ENCODE measurements at places on chromosomes 5 and 9.

- DNase-seq = no peak
Measured at GRCh38 chr9:90727488-90727887, 74.1 kb upstream of the SYK start.

- DNase-seq = no peak
Measured at GRCh38 chr9:113221800-113222481, 597 bp downstream of the SLC31A1 start.

- no peak for DNase-seq
Measured at GRCh38 chr5:15993919-15994318, 185.7 kb downstream of the MARCHF11 start.

DNA sequence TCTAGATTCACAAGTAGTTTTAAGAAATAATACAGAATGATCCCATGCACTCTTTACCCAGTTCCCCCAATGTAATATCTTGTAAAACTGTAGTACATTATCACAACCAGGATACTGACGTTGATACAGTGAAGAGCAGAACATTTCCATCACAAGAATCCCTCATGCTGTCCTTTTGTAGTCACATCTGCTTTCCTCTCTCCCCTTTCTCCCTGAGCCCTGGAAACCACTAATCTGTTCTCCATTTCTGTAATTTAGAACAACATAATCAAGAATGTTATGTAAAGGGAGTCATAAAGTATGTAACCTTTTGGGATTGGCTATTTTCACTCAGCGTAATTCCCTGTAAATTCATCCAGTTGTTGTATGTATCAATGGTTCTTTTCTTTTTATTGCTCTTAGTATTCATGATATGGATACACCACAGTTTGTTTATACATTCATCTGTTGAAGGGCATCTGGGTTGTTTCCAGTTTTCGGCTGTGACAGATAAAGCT, 61.1 kb downstream of the ERCC6L2 start:
- DNase-seq = no peak

- no peak for DNase-seq
Measured at GRCh38 chr5:445591-445990, 2.6 kb downstream of the EXOC3 start.

DNA sequence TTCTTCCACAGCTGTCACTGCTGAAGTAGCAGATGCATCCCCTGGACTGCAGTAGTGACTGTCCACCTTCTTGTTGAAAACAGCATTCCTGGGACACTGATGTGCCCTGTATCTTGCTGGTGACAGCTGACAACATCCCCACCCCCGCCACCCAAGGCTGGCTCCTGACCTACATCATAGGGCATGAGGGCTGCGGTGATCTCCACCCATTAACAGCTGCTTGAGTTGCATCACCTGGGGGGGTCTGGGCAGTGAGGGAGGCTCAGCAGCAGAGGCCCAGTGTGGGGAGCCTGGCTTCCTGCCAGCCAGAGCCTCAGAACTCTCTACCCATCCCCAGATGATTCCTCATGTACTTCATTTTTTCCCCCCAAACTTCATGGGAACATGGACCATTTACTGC, 4.1 kb downstream of the PRUNE2 start:
- DNase-seq = no peak

- DNase-seq = no peak
Measured at GRCh38 chr9:99351647-99352046, 129.6 kb downstream of the SEC61B start.

DNA sequence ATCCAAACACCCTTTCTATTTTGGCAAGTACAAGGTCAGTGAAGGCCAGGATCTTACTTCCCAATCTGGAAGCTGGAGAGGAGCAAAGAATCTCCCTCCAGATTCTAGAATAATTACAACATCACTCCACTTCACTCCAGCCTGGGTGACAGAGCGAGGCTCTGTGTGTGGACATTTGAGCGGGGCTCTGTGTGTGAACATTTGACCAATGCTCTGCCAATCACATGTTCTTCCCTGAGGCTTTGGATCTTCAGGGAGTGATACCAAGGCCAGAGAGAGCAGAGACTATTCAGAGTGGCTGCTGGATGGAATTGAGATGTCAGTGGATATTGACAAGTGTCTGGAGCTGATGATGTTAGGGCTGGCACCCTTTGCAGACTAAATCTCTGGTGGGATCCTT, 24.7 kb upstream of the ANKRD34B start:
- DNase-seq = no peak

- DNase-seq = no peak
Measured at GRCh38 chr9:85703398-85703797, 38.4 kb downstream of the AGTPBP1 start.

DNA sequence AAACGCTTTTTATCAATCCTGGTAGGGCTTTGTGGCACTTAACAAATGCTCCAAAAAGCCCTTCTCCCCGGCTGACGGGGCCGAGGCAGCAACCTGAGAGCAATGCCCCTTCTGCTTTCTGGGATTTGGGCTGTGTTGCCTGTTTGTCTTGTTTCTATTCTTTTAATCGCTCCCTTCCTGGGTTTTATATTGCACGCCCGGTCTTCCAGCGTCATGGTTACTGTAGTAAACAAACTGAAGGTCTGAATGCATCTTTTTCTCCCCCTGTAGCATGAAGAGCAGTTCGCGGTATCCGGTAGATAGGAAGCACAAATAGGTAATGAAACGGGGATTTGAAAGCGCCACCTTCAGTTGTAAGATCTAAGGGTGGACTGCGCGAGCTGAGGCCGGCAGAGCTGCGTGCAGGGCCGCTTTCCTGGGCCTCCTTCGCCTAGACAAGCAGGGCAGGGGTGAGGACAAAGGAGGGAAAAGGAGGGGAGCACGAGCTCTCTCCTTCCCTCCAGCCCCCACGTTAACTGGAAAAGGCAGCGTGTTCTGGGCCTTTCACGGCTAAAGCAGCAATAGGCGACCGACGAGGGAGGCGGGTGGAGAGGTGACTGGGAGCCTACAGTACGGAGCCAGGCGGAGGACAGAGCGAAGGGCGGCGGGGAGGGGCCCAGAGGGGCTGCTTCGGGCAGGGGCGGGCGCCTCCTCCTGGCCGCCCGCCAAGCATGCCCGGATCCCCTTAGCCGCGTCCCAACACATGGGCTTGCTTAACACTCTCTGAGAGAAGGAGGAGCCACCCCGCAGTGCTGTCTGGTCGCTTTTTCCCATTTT, 49.3 kb upstream of the ZNF366 start:
- peak; percentile 32 for DNase-seq

- no peak for DNase-seq
Measured at GRCh38 chr9:96478829-96479371, 28.9 kb downstream of the HABP4 start.

DNA sequence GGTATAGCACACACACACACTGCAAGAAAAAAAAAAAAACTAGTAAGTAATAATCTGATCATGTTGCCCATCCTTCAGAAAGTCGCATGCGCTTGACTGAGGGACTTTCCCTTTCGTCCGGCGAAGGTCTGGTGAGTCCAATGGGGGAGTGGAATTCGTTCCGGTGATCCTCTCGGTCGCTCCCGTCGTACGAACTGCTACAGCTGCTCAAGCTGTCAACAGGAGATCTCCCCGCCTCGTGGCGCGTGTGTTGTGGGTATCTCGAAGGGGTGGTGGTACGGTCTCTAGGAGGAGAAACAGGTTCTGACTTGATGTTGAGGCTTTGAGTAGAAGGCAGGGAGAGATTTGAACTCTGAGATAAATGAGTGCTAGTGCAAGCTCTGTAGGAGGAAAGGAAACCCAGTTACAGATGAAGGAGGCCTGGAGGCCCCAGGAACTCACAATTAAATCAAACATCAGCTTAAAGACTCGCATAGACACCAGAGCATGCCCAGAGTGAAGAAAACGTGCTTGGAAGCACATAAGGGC, 160.4 kb downstream of the MEF2C start:
- no peak for DNase-seq

- DNase-seq = no peak
Measured at GRCh38 chr5:155270725-155271124, 257.2 kb downstream of the KIF4B start.

GRCh38 chr9:77420641-77421040, 227.5 kb downstream of the GNA14 start:
- no peak for DNase-seq

DNA sequence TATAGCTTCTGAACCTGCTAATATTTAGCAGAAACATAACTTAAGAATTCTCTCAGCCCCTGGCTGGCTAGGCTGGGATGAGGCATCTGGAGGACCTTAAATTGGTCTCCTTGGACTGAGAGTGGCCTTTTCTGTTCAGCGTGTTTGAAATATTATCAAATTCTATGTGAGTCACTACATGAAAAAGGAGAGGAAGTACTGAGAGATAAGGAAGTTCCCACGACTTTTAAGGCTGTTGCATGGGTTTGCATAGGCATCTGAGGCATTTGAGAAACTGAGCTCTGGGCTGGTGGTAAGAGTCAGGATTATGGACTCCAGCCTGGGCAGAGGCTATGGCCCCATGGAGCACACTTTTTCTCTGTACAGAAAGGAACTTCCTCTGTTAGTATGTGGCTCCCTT, 816.2 kb upstream of the GRAMD2B start:
- DNase-seq = no peak

- no peak for DNase-seq
Measured at GRCh38 chr5:115556276-115556675, 11.7 kb upstream of the FEM1C start.

GRCh38 chr9:112110094-112110776, 64.9 kb downstream of the SUSD1 start:
- no peak for DNase-seq

DNA sequence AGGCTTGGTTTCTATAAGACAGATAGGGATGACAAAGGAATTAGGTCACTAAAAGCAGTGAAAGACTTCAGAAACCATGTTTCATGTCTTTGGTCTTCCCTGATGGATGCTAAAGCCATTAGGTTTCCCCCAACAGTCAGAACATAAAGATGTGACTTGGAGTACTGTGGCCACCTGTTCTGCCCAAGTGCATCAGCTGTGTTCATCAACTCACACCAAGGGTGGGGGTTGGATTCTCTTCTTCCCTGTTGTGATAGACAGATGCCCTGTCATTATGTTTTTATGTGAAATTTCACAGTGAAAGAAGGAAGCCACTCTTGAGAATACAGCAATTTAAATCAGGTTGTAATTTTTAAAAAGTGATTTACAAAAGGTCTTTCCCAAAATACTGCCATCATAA, 196.8 kb downstream of the SH3GL2 start:
- no peak for DNase-seq

- DNase-seq = no peak
Measured at GRCh38 chr9:133171161-133171961, 7.6 kb upstream of the GBGT1 start.

DNA sequence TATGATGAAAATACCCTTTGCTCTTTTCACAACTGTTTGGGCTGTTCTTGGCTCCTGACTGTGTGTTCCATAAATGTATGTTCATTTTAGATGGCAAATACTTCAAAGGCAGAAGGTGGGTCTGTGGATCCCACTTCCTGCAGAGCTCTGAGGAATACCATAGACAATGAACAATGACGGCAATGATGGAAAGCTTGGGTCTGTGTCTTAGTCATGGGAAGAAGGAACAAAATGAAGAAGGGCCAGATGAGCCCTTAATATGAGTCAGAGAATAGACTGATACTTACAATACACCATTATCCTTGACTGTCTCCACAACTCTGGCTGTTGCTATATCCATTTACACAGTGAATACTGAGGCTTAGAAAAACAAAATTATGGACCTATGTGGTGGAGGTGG, 126.0 kb downstream of the SLIT3 start:
- no peak for DNase-seq

DNA sequence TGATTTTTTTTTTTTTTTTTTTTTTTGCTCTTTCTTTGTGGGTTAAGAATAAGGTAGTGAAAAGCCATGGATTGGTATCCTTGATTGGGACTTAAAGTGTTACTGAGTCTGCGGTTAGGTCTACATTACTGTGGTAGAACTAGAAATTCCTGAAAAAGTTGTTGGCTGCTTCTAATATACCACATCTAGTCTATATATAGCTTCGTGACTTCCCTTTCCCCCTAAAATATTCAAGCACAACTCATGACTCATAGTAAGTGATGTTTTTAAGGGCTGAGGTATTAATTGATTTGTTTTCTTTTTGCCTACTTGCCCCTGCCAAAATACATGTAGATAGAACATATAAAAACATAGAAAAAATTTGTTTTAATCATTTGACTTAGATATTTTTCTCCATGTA, 247.6 kb downstream of the TMEM232 start:
- peak; percentile 95 for DNase-seq

GRCh38 chr5:61788548-61788947, 456.5 kb downstream of the ZSWIM6 start:
- no peak for DNase-seq

- DNase-seq = no peak
Measured at GRCh38 chr5:141515141-141515540, 26.3 kb downstream of the PCDHGC5 start.

GRCh38 chr5:65199993-65200675, 281.6 kb downstream of the ADAMTS6 start:
- peak; percentile 67 for DNase-seq

GRCh38 chr9:35972093-35972492, 14.1 kb upstream of the OR2S2 start:
- DNase-seq = no peak

- DNase-seq = no peak
Measured at GRCh38 chr5:162911873-162912272, 525.5 kb upstream of the CCNG1 start.

DNA sequence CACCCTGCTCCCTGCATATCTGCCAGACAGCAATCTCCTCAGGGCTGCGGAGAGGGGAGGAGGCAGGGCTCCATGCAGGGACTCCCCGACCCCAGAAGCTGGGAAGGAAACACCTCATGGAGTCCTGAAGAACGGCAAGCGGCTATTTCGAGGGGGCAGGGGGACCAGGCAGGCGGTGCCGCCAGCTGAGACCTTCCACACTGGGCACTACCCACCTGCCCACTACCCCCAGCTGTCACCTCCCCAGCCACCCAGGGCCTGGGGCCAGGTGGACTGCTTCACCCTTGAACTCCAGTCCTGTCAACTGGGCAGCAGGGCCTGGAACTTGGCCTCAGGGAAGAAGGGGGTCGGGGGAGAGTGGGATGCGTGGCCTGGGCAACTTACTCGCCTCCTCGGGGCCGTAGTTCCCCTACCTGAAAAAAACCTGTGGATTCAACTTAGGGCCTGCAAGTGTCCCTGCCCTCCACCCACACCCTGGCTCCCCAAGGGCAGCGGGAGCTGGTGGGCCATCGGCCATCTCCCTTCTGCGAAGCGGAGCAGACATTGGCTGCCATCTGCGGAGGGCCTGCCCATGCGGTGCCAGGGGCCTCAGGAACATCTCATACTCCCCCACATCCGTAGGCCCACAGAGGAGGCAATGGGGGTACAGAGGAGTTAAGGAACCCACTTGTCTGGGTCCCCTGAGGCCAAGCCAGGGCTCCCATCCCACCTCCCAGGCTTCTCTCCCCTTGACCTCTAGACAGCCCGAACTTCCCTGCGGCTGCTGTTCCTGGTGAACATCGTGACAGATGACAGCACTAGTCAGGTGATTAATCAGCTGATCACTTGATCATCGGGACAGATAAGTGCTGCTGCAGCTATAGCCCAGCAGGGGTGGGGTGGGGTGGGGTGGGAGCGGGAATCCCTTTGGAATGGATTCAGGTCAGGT, 18.5 kb upstream of the RALGDS start:
- no peak for DNase-seq

DNA sequence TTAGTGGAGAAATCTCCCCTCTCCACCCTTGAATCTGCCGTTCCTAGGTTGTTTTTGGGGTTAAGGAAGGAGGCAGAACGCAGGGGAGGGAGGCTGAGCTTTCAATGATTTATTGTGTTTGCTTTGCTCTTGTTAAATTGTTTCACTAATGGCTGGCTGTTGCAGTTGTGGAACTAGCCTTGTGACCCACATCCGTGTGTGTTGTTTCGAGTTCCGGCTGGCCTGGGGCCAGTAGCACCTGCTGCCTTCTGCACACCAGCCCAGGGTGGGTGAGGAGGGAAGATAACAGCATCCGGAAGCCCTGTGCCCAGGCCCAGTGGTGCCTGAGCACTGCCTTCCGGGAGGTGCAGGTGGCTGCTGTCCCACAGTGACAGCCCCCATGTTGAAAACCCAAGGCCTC, 3.6 kb downstream of the ERGIC1 start:
- DNase-seq = no peak

All from astrocyte of the cerebellum (primary cell).